Breast epithelium (tissue), 4 donors: ENCODE measurements at places on chromosomes 11 and 22.

GRCh38 chr11:73982595-73982989 is at the start of gene UCP2:
TSS of gene UCP2 (minus strand) at chr11:73982843. CDS start at chr11:73978378, 4,465 bp downstream.
- DNase-seq: peak; percentile 85

DNA sequence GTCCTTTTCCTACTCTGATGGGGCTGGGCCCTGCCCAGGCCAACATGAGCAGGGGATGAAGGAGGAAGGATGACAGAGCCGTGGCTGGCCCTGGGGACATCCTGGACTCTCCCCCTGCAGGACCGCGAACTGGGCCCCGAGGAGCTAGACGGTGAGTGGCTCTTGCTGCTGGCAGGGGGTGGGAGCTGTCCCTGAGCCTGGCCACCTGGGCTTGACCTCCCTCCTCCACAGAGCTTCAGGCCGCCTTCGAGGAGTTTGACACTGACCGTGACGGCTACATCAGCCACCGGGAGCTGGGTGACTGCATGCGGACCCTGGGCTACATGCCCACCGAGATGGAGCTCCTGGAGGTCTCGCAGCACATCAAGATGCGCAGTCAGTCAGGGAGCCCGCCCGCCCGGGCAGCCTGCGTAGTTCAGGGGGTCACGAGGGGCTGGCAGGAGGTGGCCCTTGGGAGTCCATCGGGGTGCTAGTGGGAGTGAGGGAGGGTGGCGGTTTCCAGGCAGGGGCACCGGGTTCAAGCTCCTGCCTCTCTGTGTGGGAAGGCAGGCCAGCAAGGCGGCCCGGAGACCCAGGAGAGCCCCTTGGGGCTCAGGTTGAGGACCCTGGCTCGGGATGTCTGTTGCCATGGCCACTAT is 1.0 kb downstream of the CABP4 start:
- no peak for DNase-seq

GRCh38 chr11:14445542-14446530 is 53.8 kb downstream of the COPB1 start:
- no peak for DNase-seq

GRCh38 chr22:48881326-48881980 is 946.2 kb downstream of the BRD1 start:
- DNase-seq: no peak

DNA sequence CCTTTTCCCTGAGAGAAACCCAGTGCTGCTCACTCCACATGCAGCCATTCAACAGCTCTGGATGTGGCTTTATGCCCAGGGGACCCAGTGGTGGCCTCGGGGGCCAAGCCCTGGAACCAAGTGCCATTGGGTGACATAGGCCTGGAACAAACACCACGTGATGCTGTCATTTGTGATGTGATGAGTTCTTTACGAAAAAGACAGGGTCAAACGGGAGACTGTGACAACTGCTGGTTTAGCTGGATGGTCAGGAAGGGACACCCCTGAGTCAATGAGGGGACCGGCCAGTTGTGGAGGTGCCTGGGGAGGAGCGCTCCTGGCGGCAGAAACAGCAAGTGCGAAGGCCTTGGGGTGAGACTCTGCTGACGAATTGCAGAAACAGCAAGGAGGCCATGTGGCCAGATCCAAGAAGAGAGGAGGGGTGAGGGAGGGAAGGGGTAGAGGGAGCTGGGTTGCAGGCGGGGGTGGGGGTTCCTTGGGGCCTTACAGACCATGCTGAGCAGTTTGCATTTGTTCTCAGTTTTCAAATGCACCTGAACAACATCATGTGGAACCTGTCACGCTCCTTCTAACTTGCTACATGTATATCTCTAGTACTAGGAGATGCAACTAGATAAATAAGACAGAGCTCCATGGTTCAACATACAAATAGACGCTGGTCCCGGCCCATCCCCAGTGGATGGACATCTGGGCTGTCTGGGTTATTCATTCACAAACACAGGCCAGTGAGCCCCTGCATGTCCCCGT is 56.1 kb downstream of the IGLL5 start:
- DNase-seq: peak; percentile 42
